ENCODE measurements at places on chromosomes 4 and X. TPM values are rescaled to one million over a fixed set of nuclear protein-coding genes. Genes with fewer than 3 reads are reported as not detected.
A peak's percentile ranks its signal among the peaks of the same experiment; 100 is the strongest.

The NDP gene
- 0.26 TPM for total RNA-seq

The SMIM31 gene
- not detected for total RNA-seq

The KDR gene
- 42.1 TPM for total RNA-seq

The PF4V1 gene
- total RNA-seq: not detected

- no peak for DNase-seq
Observed at GRCh38 chr4:186644737-186645261, 78.9 kb downstream of the FAT1 start.

DNA sequence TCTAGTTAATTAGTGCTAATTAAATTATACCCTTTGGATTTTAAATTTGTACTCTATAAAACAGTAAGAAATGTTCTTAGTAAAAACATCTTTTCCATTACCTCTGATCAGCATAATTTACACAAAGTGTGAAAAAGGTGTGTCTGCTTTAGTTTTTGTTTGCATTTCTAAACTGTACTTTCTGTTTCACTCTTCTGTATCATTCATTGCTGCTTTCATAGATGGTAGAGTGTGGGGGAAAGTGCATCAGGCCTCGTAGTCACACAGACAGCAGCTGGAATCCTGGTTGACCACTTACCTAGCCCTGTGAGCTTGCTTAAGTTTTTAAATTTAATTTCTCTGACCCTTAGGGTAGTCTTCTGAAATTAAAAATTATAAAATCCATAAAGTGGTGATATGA is 275.4 kb upstream of the PITX2 start:
- DNase-seq: no peak

- peak; percentile 17 for DNase-seq
Observed at GRCh38 chr4:7546809-7547367, 112.2 kb upstream of the PSAPL1 start.

Data from aorta (tissue), 5 donors.